ENCODE measurements at places on chromosomes 11 and 22.

DNA sequence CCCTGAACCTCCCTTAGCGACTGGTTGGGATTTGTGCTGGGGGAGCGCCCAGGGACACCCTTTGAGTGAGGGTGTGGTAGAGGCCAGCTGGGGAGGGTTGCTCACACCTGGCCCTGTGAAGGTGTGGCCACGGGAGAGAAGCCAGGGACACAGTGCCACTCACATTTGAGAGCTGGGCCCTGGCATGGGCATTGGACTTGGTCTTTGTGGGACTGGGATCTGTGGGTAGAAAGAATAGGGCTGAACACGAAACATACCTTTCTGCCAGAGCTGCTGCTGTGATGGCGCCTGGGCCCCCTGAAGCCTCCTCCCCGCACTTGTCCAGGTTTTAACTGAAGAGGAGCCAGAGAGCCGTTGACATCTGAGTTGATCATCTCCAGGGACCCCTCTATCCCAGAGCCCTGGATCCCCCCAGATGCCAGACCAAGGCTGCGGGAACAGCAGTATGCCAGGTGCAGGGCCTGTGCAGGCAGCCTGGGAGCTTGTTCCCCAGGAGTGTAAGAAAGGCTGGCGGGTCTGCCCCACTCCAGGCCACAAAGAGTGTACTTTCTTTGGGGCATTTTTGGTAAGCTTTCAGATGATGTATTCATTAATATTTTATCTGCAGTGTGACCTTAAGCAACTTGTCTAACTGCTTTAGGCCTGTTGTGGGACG is 284.1 kb downstream of the TBC1D22A start:
- no peak for DNase-seq

DNA sequence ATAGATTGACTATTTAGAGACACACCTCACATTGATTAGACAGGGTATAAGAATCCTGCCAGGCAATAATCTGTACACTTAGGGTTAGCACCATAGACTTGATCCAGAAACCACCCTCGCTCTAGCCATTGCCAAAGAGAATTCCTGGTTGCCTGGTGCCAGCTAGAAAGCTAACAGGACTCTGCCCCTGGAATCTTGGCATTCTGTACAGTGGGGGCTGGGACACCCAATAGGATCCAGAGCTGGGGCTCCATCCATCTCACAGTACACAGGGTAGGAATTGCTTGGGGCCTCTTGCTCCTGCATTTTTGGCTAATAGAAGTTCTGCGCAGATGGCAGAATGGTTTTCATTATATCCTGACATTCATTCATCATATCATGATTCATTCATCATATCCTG is 3.0 kb upstream of the APLNR start:
- no peak for DNase-seq

- DNase-seq: no peak
Observed at GRCh38 chr11:114586797-114587196, 8.8 kb downstream of the NXPE4 start.

GRCh38 chr11:64186492-64187165 is 658 bp downstream of the STIP1 start:
- no peak for DNase-seq

DNA sequence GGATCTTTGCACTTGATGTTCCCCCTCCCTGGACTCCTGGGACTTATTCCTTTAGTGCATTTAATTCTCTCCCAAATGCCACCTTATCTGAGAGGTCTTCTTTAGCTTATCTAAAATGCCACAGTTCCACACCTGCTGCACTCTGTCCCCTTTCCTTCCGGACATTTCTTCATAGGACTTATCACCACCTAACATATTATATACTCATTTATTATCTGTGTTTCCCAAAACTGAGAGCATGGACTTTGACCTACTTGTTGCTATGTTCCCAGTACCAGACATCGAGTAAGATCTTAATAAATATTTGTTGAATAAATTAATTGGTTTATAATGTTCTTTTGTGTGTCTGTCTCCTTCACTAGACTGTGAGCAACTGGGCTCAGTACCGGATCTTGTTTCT is 585.3 kb downstream of the INSC start:
- DNase-seq: no peak
